CD4-positive, alpha-beta T cell treated with Interleukin-4 for 1 hour (primary cell): ENCODE measurements at places on chromosomes 4 and X.

DNA sequence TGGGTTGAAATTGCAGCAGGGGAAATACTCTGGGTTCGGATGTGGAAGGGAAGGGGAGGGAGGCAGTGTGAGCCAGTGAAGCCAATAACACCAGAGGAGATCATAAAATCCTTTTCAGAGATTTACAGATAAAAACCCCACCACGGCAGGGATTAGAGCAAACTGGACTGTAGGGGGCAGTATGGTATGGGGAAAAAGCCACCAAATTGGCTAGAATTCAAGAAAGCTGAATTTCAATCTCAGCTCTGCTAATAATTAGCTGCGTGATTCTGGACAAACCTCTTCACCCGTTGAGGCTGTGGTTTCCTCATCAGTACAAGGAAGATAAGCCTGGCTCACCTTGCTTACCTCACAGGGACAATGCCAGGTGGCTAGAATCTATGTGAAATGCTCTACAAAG, 108.1 kb downstream of the ATG4A start:
- no peak for DNase-seq

GRCh38 chr4:56698329-56698728, 17.2 kb upstream of the HOPX start:
- no peak for DNase-seq

DNA sequence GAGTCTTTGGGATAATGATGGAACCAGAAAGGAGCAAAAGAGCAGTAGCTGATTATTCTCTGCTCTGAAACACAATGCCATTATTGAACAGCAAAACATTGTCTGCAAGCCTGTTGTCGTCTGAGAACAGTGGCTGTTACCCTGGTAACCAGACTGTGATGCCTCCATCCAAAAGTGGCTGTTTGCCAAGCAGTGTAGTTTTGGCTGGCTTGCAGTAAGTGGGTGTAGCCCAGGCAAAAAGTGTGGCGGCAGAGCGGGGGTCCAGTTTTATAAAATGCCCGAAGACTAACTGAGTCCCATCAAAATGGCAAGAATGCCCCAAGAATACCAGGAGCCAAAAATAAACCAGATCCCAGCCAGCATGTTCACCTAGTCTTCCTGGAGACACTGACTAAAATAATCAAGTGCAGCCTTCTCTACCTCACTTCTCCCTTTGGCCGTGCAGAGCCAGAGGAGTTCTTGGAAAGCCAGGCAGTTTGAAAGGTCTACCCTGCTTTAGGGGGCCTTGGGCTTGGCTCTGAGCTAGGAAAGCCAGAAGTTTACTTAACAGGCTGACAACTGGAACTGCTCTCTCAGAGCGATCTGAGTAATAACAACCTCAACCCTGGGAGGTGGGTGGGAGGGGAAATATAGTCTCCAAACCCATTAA, 2.6 kb downstream of the PLP1 start:
- no peak for DNase-seq

GRCh38 chr4:82776925-82777542, 21.6 kb downstream of the SCD5 start:
- no peak for DNase-seq

DNA sequence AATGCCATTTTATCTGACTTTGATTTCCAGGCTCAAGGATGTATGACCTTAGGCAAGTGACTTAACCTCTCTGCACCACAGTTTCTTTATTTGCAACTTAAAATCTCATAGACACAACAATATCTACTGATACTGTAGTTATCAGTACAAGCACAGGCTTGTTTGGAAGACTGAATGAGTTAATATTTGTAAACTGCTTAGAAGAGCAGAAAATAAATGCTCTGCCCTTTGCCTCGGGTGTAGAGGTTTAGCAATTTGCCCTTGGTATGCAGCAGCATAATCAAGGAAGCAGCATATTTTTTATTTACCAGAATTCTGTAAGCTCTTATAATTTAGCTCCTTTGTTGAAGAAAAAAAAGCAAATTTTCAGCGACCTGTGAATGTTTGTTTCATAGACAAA, 2.9 kb upstream of the CXCL1 start:
- DNase-seq = no peak
